ENCODE measurements at places on chromosomes 3 and 15.

GRCh38 chr3:150495563-150496168 is 50.6 kb downstream of the SERP1 start:
- DNase-seq, result peak; percentile 66

DNA sequence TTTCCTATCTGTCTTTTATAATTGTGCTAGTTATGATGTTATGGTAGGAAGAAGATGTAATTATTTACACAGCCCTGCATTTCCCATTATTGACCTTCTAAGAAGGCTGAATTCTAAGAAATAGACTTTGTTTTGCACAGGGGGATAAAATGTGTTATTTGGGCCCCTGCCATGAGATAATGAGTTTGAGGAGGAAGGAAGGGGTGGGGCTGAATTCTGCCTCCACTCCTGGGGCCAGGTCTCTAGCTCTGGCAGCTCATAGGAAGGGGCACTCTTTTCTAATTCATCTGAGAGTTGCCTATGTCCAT is 69.2 kb upstream of the GOLGA8B start:
- DNase-seq, result no peak

- no peak for DNase-seq
These were observed 12.0 kb downstream of the SPPL2A start for GRCh38 chr15:50753463-50753862.

DNA sequence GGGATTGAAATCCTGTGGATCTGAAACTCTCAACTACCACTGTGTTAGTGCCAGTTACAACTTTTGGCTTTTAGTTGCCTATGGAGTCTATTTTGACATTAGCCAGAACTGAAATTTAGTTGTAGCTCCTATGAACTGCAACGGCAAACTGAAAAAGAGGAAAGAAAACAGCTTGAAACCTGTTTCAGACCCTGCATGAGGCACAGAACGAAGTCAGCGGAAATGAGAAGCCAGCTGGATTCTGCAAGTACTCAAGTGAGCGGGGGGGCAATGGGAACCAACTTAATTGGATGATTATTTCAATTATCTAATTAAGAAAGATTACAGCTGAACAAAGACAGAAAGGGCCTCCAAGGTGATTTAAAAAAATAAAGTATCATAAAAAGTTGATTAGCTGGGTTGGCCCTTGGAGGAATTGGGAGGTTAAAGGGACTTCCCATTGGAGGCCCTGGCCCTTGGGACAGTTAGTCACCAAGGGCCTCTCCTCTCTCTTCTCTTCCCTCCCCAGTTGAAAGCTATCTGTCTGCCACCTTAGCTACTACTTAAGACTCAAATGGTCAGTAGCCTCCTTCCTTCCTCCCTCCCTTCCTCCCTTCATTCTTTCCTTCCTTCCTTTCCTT is 352.1 kb downstream of the SHQ1 start:
- no peak for DNase-seq

- DNase-seq, result no peak
These were observed 239.3 kb upstream of the ZNF717 start for GRCh38 chr3:76024640-76025039.

GRCh38 chr15:55222588-55222987 is 25.8 kb upstream of the RSL24D1 start:
- no peak for DNase-seq

GRCh38 chr3:41328926-41329325 is 129.6 kb downstream of the CTNNB1 start:
- no peak for DNase-seq

DNA sequence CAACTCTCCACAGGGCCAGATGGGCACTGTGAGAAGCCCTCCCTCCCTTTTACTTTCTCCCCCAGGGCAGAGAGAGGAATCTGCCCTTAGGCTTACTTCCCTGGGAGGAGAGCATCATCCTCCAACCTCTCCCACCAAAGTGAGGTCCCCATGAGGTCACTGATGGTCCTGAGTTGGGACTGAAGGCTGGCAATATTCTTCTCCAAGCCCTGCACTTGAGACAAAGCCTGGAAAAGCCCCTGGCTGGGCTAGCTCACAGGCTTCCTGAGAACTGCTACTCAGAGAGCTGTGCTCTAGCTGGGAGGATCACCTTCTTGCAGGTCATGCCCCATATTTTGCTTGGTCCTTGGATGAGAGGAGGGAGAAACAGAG is 110.0 kb upstream of the MEF2A start:
- DNase-seq, result no peak

DNA sequence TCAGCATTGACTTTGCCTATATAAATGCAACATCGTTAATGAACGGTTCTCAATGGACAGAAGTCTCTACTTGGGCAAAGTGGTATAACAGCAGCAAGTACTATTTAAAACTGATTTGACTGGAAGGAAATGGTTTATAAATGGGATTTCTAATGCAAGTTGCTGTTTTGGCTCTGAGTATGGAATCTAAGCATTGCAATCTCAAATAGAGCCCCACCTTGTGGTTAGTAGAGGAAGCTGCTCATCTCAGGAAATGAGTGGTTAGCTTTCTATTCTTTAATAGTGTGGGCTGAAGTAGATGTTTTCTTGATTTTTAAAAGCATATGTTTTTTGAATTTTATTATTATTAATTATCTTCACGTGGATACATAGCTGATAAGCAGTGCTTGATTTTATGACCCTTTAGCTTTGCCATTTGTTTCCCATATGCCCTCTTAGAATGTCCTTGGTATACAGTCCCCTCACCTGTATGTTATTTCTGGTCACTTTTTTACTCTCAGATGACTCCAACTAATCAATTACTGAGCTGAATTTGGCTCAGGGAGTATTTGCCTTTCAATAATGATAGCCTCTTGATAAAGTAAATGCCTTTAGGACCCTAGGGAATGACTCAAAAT is 67.1 kb downstream of the OXSM start:
- peak; percentile 56 for DNase-seq

GRCh38 chr3:172210355-172210754 is 171.0 kb downstream of the FNDC3B start:
- DNase-seq, result no peak

DNA sequence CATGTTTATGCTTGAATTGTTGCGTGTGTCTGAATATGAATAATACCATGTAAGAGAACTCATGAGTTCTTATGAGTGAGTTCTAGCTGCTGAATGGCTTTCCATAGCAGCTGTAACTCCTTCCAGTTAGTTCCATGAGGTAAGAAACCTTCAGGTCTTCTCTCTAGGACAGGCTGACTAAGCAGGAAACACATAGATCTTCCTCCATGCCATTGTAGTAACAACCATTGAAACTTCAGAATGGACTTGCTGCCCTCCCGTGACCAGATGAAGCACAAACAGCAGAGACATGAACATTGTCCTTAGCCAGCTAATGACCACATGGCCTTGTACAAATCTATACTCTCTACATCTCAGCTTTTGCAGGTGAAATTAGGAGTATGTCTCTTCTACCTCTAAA is 200.0 kb downstream of the ZNF385D start:
- DNase-seq, result no peak

GRCh38 chr15:39086641-39087040 is 494.2 kb upstream of the THBS1 start:
- no peak for DNase-seq

DNA sequence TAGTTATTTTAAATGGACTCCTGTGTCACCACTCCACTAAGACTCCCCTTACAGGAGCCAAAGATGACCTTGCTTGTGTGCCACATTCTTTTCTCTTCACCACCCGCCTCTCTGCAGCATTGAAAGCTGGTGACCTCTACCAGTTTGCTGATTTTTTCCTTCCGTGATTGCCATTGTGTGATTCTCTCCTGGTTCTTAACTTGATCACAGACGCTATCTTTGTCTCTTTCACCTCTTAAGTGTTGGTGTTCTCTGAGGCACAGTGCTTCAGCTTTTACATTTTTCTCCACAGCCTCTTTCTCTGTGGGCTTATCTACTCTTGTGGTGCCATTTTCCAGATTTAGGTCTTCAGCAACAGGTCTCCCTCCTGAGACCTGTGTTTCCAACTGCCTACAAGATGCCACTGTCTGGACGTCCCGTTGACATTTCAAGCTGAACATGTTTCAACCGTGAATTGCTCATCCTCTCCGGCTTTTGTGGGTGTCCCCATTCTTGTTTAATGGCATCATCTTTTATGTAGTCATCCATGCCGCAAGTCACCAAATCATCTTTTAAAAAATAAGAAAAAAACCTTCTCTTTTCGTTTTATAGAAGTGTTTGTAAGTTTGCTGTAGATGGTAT is 26.5 kb downstream of the IQGAP1 start:
- no peak for DNase-seq

GRCh38 chr3:48436855-48437254 is 3.1 kb downstream of the CCDC51 start:
- DNase-seq, result no peak

DNA sequence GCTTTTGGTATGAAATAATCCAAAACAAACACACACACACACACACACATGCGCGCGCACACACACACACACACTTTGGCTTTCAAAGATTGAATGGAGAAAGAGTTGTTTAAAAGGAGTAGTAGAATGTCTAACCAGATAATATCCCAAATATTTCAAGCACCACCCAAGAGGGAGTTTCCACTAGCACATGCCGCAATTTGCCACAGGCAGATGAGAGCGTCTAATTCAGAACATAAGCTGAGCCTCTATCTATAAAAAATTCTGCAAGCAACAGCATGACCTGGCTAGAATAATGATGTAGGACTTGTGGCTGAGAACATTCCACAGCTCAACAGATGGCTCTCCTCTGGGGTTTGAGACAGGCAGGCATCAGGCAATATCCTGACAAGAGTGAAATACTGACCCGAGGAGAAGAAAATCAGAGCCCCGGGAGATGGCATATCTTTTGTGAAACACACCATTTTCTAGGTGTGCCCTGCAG is 302.5 kb upstream of the GADL1 start:
- no peak for DNase-seq

DNA sequence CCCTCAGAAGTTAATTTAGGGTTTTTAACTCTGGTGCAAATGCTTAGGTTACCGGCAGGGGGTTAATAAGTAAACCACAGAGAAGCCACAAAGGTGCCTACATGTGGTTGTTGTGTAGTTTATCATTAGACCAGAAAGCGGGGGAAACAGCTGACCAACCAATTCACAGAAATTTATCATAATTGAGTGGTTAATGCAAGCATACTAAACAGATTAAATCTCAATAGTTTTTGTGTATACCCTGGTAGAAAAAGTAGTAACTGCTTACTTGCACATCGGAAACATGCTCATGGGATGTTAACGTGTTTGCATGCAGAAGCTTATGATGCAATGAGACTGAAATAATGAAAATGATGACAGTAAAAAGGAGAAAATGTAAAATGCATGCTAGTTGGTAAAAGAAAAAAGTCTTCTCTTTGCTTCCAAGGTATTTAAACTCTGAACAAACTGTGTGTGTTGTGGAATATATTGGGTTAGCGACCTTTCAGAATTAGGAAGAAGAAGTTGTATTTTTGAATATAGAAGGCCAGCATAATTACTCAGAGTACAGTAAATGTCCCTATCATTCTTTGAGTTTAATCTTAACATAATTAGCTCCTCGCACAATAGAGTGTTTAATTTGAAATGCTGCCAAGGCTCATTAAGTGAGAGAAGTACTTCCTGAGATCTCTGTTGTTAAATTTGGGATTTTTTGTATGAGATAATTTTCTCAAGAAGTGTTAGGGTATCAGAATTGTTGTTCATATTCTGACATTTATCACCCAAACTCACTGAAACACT is 316.2 kb downstream of the PTPRG start:
- DNase-seq, result no peak

DNA sequence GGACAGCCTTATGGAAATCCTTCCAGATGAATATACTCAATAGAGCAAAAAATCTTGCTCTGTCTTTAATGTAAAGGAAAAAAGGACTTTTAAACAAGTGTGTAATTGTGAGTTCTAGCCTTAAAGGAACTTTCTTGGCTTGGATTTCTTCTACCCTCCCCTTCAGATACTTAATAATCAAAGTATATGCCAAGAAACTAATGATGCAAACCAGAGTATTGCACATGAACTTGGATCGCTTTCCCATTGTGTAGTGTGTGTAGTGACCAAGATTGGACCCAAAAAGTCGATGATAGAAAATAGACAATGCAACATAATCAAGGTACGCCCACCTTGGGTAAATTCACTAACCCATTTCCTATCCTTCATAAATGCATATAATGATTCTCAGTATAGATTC is 123.8 kb downstream of the TIGIT start:
- DNase-seq, result no peak

DNA sequence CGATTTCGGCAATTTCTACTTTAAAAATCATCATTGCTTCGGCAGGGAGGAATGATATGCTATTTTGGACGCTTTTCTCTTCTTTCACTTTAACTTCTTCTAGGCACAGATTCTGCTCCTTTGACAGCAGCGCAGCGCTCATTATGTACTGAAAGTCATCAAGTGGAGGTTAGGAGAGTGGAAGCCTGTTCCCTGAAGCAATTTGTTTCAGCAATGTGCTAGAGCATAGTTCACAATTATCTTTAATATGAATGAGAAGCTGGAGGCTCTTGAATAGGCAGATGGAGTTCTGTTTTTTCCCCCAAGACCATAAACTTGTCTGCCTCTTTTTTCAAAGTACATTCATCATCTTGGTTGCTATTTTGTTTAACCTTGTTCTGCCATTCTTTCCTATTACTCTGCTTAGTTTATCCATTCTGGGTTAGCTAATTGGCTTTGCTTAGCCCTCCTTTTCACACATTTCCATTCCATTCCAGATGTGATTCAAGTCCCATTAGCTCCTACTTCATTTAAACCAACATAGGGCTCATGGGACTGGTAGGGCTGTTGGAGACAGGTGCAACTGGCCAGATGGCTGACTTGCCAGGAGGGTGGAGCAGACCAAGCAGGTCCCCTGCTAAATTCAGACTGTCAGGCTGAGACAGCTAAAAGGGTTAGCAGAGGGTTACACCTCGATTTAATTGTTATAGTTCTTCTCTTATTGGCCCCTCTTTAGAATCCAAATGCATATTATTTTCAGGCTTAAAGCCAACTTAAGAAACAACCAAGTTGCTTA is 534.7 kb upstream of the CBLB start:
- no peak for DNase-seq

GRCh38 chr3:187567661-187568121 is 102.5 kb downstream of the SST start:
- no peak for DNase-seq

GRCh38 chr3:61358364-61358763 is 107.1 kb upstream of the FHIT start:
- DNase-seq, result no peak

- peak; percentile 25 for DNase-seq
These were observed 997.8 kb upstream of the CFAP20DC start for GRCh38 chr3:60047426-60048200.

DNA sequence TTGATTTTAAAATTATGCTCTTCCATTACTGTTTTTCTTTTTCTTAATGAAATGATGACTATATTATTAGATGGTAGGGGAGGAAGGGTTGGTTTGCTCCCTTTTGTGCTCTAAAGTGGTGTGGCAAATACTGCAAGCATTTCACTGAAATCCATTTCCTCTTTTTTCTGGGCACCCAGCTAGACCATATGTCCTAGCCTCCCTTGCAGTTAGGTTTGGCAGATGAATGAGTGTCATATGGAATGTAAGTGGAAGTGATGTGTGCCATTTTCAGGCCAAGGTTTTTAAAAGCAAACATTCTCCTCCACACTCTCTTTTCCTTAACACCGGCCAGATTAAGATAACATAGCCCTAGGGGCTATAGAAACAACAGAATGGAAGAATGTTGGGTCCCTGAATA is 363.0 kb downstream of the FGF12 start:
- no peak for DNase-seq
